ENCODE measurements at places on chromosomes 12 and 14.

- no peak for DNase-seq
Observed at GRCh38 chr12:95653771-95654546, 102.7 kb upstream of the USP44 start.

DNA sequence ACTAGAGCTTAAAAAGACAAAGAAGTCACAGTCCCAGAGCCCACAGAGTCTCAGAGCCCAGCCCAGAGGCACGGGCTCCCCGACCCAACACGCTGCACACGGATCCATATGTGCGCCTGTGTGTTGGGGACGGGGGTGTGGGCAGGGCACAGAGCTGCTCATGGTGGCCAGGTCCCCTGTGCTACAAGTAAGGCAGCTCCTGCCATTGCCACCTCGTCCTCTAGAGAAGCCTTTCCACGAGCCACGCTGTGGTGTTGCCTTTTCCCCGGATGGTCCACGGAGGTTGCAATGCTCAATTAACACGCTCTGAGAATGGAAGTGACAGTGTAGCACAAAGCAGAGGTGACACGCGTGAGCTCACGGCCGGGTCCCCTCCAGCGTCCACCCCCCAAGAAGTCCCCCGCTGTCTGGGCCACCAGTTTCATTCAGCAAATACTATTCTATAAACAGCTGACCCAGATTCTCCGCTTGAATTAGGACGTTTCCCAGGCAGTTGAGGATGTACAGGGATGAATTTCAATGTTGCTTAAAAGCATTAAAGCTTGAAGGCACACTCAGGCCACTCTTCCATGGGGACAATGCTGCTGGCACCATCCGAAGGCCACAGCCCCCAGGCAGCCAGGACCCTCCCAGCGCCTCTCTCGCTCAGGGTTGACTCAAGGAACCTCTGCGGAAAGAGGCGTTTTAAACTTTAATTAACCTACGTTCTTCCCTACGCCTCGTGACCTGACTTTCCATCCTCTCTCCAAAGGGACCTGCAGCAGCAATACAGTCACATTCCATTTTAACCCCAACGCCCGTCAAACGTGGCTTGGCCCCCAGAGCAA is 22.7 kb upstream of the EIF5 start:
- DNase-seq: no peak

GRCh38 chr14:20970983-20971704 is 15.9 kb downstream of the RNASE2 start:
- DNase-seq: peak; percentile 64

DNA sequence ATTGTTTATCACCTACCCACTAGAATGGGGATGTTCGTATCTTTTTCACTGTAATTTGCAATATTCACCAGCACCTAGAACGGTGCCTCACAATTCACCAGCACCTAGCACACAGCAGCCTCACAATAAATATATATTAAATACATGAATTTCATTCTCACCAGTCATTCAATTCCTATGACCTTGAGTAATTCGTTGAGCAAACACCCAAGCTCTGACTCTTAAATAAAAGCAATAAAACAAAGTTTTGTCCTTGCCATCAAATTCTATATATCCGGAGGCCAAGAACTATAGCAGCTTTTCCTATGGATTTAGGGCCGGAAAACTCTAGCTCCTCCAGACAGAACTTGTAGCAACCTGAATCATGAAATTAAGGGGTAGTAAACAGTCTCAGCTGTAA is 981 bp downstream of the VTI1B start:
- no peak for DNase-seq

DNA sequence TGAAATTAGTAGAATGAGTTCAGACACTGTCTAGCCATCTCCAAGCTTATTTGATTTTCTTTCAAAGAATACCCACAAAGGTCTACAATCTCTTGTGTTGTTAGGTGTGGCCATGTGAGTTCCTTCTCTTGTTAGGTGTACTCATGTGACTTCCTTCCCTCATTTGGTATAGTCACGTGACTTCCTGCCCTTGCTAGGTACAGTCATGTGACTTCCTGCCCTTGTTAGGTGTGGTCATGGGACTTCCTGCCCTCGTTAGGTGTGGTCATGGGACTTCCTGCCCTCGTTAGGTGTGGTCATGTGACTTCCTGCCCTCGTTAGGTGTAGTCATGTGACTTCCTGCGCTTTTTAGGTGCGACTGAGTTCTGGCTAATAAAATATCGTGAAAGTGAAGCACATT is 179.6 kb downstream of the TMX1 start:
- DNase-seq: peak; percentile 3

DNA sequence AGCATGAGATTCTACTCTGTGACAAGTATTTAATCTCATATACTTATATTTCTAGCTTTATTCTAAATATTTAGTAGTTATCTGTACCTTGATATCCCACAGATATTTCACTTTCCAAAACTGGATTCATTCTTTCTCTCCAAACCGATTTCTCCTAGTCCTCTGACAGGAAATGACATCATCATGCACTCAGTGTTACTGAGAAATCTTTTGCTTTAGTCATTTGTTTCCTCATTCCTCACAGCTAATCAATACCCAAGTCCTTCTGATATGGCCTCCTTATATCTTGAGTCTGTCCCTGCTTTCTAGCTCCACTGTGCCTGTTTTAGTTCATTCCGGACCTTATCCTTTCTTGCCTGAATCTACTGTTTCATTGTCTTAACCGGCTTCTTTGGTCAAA is 39.4 kb upstream of the E2F7 start:
- DNase-seq: no peak

GRCh38 chr12:16453319-16453718 is 105.9 kb downstream of the MGST1 start:
- no peak for DNase-seq

DNA sequence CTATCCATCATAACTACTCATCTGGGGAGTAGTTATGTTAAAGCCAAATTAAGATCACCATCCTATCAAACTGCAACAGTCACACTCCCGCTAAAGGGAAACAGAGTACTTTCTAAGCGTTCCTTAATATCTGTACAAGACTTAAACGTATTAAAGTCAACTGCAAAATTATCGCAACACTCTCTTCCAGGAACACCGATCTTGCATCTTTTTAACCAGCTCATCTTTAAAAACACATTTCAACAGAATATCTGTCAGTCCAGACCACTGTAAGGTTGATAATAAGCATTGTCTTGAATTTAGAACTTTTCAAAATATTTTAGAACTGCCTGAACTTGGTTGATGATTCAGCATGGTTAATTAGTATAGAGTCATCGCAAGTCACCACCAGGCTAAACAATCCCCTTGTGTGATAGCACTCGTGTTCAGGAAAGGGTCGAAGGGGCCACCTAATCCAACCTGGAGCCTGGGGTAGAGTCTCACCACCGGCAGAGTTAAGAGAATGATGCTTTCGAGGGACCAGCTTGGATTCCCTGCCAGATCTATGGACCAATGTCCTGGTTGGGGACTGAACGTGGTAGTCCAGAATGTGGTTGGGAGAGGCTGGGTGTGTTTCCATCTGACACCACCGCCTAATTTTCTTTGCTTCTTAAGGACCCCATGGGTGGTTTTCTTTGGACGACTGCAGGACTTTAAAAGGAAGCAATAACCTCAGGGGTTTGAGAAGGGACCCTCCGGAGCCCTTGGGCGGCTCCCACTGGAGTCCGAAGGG is 890 bp downstream of the SPTLC2 start:
- DNase-seq: peak; percentile 7

DNA sequence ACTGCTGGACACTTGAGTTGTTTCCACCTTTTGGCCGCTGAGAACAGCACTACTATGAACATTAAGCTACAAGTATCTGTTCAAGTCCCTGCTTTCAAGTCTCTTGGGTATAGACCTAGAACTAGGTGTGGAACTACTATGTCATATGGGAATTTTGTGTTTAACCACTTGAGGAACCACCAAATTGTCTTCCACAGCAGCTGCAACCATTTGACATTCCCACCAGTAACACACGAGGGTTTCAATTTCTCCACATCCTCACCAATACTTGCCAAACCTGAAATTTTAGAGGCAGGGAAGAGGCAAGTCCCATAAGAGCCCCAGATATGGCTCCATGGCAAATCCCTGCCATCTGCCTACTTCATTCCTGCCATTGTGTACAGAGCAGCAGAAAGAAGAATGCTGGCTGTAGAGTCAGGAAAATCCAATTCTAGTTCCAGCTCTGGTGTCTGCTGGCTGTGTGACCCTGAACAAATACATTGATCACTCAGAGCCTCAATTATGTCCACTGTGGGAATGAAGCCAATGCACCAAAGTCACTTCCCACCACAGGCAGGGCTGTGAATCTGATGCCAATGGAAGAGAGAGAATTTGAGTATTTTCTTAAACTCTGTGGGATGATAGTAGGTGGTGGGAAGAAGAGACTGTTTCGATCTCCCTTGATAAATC is 17.8 kb downstream of the PITPNM2 start:
- no peak for DNase-seq

DNA sequence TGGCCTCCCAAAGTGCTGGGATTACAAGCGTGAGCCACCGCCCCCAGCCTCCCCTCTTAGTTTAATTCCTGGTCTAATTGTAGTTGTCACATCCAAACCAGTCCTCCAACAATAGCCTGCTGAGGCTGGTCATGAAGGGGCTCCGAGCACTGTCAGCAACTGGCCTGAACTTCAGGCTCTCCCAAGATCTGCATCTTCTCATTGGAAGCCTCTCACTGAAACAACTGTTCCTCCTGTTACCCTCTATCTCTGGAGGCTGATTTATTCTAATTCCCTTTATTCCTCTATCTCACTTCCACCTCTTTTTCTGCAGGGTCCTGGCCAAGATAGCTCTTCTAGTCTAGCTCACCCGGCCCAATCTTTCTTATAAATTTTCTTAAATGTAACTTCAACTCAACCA is 89.4 kb downstream of the DUSP16 start:
- no peak for DNase-seq

GRCh38 chr14:33556382-33557121 is 394.3 kb downstream of the EGLN3 start:
- no peak for DNase-seq

GRCh38 chr14:70269582-70269981 is 80.8 kb upstream of the SLC8A3 start:
- no peak for DNase-seq

- DNase-seq: no peak
Observed at GRCh38 chr14:96734076-96734622, 63.0 kb upstream of the VRK1 start.

DNA sequence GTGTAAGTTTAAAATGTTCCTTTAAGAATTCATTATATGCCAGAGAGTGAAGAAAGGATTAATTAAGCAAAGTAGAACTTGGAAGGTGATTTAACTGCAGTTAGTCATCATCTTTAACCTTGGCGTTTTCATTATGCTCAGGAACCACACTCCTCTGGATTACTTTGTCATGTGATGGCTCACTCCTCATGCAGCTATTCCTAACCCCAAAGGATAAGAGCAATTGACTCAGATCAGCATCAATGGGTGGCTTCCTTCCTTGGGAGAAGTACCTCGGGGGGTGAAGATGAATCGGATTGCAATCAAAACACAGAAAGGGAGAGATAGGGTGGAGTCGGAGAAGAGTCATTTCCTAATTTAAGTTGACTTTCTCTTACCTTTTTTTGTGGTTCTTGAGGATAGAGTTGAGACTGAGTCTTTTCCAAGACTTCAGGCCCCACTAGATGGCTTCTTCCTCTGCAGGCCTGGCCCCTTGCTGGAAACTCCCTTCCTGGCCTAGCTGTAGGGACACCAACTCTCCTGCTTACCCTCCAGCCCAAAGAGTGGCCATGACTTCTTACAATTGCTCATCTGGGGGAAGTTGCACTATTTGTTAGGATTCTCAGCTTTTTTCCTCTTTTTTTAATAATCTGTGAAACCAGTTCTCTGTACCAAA is 238.6 kb upstream of the DDHD1 start:
- DNase-seq: no peak

GRCh38 chr14:88519907-88520306 is 34.9 kb downstream of the PTPN21 start:
- DNase-seq: no peak

GRCh38 chr14:30885840-30886740 is 11.7 kb downstream of the COCH start:
- no peak for DNase-seq

- DNase-seq: no peak
Observed at GRCh38 chr12:76501390-76501789, 58.2 kb downstream of the OSBPL8 start.

DNA sequence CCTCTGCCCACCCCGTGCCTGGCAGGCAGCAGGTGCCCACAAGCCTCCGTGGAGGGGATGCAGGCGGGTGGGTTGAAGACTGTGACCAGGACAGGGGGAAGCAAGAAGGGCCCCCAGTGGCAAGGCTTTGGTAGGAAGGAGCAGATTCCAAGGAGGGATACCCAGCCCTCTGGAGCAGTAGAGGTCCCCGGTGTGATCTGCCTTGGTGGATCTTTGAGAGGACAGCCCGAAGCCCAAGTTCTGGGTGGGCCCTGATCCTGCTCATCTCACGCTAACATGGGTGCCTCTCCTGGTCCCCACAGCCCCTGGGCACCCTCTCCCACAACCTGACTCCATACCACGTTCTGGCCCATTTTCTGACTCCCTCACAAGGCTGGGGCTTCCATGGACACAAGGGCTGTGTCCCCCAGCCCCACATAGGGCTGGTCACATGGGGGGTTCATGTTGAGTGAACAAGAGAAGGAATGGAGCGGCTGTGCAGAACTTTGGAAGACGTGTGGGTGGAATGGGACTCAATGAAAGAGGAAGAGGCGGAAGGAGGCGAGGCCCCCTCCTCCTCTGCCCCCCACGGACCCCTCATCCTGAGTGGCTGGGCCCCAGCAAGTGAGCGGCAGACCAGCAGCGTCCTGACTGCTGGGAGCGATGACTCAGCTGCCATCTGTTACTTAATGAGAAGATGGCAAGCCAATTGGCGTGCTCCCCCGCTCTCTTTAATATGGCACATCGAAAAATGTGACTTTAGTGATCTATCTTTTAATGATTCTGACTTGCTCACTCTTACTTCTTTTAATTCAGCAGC is 77.0 kb upstream of the BCL11B start:
- no peak for DNase-seq

DNA sequence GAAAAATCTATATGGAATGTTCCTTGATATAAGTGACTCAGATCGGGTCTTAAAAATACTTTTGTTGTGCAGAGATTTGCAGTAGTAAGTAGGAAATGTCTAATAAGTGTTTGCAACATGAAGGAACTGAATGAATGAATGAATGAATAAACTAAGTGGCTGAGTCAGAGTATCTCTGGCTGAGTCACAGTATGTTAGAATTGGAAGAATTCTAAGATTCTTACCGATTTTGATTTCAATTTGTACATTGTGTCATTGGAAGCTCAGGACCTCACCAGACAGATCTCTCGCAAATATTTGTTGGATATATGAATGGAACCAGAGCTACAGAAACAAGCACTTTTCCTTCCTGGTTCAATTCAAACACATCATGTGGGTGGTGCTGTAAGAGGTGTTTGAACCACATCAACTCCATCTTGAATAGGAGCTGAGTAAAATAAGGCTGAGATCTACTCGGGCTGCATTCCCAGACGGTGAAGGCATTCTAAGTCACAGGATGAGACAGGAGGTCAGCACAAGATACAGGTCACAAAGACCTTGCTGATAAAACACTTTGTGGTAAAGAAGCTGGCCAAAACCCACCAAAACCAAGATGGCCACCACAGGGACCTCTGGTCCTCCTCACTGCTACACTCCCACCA is 123.9 kb upstream of the FOXN3 start:
- no peak for DNase-seq

DNA sequence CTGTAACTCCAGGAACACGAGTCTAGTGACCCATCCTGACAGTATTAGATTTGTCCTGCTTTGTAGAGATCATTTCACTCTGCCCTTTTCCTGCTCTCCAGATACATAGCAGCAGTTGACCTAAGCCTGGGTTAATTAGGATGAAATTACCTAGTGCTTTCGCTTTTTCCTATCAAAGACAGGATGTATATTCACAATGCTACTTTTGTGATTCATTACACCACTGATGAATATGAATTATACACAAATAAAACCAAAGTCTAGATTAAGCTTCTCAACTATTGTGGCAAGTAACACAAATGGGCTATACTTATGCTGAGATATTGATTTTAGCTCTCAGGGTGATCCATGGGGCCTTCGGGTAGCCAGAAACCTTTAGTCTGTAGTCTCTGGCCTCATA is 17.9 kb downstream of the CERS5 start:
- no peak for DNase-seq

All from activated T-cell treated with anti-CD3 and anti-CD28 coated beads for 1 hour (primary cell).